ENCODE measurements at places on chromosomes 2 and 18.

DNA sequence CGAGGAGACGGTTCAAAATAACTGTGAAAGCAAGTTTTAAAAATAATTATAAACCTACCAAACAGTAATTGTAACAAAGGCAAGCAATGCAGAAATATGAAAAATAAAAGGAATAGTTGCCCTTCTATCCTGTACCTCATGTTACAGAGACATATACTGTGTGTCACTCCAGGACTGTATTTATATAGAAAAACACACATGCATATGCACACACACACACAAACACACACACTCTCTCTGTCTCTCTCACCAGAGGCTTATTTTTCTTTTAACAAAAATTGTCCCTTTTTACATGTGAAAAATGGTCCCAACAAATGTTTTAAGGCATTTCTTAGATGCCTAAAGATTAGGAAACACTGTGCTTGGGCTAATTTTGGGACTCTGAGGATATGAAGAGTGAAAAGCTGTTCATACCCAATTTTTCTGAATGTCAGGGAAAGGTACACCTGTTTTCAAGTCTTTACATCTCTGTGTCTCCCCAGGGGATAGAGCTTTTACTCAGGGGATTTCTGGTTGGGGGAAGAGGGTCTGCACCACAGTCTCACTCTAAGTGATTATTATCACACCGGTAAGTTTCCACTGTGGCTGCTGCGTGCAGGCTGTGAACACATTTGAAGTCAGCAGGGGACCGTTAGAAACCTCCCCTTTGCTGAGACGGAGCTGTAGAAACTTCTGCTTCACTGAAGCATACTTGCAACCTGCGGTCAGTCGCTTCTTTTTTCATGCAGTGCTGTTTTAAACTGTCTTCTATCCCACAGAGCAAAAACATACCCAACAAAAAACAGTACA, 51.4 kb upstream of the SPAG16 start:
- peak; percentile 7 for DNase-seq

DNA sequence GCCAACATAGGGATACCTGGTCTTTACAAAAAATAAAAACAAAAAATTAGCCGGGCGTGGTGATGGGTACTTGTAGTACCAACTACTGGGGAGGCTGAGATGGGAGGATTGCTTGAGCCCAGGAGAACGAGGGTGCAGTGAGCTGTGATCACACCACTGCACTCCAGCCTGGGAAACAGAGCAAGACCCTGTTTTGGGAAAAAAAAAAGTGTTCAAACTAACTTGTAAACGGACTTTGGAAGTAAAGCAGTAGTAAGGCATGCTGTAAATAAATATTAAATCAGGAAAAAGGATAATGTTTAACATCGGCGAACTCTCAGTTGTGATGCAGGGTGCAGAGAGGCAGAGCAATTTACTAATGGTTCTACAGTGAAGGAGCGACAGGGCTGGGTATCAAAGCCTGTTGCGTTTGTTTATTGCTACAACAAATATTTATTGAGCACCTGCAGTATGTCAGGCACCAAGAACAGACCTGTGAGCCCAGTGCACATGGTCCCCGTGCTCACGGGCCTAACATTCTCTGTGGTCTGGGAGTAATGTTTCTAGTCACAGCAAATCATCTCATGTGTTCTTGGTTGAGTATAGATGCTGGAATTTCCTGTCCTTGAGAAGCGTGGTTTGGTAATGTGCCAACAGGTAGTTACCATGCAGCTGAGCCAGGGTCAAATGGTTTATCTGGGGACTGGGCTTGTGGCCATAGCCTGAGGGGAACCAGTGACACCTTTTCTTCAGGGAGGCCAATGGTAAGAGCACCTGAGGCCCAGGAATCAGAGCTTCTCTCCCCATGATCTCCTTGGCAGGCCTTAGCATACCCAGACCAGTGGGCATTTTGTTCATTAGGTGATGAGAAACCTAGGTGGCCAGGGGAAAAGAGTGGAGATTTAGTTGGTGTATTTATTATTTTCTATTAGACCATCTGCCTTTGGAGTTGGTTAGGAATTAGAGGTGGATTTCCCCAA, 27.9 kb upstream of the GREB1 start:
- no peak for DNase-seq

DNA sequence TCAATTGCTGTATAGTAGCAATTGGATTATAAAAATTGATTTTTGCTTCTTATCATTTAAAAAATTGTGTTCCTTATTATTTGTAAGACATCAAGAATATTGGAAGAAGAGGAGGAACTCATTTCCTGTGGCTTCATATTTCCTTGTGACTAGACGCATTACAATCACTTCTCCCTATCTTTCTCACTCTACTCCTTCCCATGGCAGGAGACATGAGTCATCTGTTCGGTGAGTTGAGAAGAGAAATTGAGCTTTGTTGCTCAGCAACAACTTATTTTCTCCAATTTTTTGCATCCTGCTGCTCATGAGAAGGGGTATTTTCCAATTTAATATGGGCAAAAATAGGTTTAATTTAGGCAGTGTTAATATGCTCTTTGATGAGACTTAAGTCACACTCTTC, 1783.9 kb downstream of the SUCLG1 start:
- DNase-seq, result no peak

DNA sequence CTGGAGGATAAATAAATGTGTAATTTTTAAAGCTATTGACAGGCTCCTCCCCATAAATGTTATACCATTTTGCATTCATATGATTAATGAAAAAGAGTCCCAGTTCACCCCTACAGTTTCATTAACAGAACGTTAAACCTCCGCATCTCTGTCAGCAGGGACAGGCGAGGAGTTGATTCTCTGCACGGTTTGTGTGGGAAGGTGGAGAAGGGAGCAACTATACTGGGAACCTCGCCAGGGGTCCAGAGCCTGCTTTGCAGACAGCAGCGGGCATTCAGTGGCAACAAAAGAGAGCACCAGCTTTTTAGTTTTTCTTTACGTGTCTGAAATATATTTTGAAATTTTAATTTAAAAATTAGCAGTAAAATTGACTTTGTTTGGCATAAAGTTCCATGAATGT, 101.4 kb downstream of the FARSB start:
- no peak for DNase-seq

- no peak for DNase-seq
Measured at GRCh38 chr2:188322569-188323551, 31.2 kb downstream of the GULP1 start.

- no peak for DNase-seq
Measured at GRCh38 chr2:210440206-210440605, 36.4 kb downstream of the LANCL1 start.

DNA sequence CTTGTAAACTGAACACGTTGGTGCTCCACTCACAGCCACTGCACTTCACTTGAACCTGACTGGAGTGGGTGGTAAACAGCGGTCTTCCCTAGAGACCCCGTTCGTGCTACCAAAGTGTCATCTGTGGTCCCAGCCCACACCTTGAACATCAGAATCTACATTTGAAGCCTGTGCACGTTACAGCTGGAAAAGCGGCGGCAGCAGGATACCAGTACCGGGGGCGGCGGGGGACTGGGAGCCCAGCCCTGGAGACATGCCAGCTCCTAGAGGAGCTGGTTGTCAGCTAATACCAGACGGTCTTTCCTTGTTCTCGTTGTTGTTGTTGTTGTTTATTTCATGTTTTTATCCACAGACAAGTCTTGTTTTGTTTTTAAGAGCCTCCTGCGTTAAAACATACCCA, 156.7 kb downstream of the WDSUB1 start:
- no peak for DNase-seq

DNA sequence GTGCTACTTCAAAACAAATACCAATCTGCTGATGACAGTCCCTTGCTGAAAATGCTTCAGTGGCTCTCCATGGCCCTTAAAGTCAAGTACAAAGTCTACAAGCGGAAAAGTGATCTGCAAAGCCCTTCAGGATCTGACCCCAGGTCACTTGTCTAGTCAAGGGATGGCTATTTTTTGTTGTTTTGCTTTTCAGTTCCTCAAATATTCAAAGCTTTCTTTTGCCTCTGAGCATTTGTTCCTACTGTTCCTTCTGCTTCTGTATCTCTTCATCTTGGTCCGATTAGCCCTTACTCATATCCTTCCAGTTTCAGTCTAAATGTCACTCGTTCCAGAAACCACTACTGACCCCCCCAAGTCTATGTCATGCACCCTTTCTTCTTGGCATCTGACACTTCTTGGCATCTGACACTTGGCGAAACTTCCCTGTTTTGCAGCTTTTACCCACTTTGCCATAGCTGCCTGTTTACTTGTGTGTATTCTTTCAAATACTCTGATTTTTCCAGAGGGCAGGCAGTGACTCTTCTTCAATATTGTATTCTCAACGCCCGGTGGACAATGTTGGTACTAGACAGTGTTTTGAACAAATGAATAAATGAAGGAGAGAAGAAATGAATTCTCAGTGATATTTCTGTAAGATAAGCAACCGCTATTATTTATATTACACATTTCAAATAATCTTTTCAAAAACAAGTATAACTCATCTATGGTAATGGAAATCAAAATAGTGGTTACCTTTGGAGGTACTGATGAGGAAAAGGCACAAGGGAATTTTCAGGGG, 175.9 kb upstream of the FN1 start:
- no peak for DNase-seq

DNA sequence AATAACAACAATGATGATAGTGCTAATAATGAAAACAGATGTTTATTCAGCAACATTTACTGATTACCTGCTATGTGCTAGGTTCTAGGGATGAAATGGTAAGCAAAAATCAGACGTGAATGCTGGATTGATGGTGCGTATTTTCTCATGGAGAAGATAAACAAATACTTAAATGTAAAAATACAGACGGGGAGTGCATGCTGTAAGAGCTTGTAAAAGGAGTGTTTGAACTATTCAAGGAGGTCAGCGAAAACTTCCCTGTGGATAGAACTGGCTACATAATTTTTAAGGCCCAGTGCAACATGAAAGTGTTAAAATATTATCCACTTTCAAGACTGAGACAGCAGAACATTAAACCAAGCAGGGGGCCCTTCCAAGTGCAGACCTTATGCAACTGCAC, 22.1 kb downstream of the MTX2 start:
- no peak for DNase-seq

- no peak for DNase-seq
Measured at GRCh38 chr2:171244466-171244969, 83.8 kb upstream of the TLK1 start.

GRCh38 chr2:75424936-75425619, 135.7 kb downstream of the EVA1A start:
- DNase-seq, result no peak

GRCh38 chr2:140455315-140455714, 1675.1 kb upstream of the NXPH2 start:
- no peak for DNase-seq

DNA sequence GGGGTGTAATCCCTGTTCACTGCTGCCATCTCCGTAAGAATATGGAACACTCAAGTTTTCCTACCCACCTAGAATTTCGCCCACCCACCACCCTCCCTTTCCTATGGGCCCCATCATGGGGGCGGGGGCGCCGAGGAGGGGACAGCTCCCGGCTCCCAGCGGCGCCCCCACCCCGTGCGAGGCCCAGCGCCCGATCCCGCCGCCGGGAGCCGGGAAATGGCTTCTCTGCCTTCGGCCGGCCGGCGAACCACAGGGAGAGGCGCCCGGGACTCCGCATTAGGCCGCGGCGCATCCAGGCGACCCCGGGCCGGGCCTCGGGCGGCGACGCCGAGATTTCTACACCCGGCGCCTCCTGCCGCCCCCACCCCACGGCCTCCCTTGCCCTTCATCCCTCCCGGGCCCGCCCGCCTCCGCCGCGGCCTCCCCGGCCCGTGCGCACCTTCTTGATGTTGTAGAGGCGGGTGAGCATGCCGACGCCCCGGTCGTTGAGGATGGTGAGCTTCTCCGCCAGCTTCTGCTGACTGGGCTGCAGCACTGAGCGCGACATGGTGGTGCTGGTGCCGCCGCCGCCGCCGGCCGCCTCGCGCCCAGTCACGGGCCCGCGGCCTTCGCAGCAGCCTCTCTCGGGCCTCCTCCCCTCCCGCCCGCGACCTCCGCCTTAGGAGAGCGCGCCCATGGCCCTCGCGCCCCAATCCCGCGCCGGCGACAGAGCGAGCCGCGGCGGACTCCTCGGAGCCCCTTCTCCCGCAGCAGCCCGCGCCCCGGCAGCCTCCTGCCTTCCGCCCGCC, 510 bp downstream of the NCKAP1 start:
- DNase-seq, result no peak

GRCh38 chr2:171583566-171583965, 61.3 kb downstream of the CYBRD1 start:
- DNase-seq, result no peak

DNA sequence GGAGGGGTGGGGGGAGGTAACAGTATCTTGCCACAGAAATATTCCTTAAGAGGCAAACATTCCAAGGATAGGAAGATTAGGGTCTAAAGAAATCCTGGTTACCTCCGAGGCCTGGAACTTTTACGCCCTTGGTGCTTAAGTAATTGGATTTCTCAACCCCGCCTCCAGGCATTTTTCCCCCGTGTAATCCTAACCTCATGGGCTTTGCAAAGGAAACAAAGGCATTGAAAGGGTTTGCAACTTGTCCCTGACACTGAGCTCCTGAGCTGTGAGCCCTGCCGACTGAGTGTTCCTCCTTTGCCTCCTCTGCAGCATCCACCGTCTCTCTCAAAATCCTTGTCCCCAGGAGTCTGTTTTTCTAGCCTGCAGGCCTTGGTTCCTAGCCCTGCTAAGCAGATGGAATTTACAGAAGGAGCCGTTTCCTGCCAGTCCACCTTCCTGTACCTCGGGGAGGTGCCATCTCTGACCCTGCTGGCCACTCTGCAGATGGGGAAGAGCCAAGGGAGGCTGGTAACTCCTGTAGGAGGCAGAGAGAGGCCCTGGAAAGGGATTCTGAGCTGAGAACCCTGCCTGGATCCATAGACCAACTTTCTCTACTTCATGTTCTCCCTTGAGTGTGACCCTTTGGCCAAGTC, 24.2 kb downstream of the TET3 start:
- DNase-seq, result no peak

DNA sequence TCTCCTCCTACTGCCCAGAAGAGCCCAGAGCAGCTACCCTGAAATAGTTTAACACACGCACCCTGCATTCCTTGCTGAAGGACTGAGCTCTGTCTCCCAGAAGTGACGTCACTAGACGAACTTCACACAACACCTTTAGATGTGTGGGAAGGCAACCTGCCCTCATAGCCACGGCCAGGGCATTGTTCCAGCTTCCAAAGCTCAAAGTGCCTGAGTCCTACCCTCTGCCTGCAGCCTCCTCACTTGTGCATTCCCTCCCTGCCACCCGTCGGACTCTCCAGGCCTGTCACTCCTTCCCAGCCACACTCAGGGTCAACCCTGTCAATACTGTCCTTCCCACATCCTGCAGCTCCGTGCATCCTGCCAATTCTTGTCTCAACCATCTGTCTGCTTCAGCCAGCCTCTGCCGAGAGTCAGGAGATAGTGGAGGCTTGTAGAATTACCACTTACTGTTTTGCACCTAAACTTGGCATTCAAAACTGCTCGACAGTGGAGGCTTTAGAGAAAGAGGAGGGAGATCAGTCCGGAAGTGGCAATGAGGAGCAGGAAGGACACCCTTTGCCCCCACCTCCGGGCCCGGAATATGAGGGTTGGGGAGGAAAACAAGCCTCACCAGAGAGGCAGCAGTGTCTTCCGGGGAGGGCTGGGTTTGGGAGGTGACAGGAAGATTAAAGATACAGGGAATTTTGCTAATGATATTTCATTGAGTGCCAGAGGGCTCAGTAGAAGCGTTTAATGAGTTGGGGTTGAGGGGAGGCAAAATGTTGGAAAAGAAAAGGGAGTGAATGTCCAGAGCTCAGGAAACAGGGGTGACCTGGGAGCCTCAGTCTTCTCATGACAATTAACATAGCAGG, 72.3 kb upstream of the ATG16L1 start:
- DNase-seq, result no peak

Data from stimulated activated CD8-positive, alpha-beta memory T cell treated with anti-CD3 and anti-CD28 coated beads, Interleukin-7, amount 100 ng/mL, for 1 hour (primary cell).